ENCODE measurements at places on chromosomes 7 and 10.

DNA sequence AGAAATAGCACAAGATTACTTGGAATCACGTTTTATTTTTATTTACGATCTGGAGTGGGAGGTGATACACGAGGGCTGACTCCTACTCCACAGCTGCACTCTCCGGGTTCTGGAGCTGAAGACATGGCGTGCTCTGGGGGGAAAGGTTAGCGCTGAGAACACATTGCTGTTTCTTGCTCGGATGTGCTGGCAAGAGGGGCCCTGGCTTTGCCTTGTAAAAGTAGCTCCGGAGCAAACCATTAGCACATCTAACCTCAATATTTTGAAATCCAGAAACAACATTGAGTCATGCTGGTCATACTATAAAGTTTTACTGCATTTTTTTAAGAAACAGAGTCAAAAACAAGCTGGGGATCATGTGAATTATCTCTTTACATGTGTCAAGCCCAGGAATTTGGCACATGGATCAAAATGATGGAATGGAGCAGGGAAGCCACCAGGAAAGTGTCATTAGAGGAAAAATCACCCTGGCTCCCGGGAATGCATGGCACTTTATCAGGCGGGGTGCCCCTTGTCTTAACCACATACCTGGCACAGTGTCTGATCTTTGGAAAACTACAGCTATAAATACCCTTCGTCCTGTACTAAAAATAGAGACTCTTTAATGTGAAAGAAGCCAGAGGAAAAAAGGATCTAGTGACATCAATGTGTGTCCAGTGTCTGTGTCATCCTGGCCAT, 31.6 kb upstream of the LYZL1 start:
- peak; percentile 41 for DNase-seq

GRCh38 chr7:98598846-98599615, 18.1 kb upstream of the NPTX2 start:
- no peak for DNase-seq

DNA sequence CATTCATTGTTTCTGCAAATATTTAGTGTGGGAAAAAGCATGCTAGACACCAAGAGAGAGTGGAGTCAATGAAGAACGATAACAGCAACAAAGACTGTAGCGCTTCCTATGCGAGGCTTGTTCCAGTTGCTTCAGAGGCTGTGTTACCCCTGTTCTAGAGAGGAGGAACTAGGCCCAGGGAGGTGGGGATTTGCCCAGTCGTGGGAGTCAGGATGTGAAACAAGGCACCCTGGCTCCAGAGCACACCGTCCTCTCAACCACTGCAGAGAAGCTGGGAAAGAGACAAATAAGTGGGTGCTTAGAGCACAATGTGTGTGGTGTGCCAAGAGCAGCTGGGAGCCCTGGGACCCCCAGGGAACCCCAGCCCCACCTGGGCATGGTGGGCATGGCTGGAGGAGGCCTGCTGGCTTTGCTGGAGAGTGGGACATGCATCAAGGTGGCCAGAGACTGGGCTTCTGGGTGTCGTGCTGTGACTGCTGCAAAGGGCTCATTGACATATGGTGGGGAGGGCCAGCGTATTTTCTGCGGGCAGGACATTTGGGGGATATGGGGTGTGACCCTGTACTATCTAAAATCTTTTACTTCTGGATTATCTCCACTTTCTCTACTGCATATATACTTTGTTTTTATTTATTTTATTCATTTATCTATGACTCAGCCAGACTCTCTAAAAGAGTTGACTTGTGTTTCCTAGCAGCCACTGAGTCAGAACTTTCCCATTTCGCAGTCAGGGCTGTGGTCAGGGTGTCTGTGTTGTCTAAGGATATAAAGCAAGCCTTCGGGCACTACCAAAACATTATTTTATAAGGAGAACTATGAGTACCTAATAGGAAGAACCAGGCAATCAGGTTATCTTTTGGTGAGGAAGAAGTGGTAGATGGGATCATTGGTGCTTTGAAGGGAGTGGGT, 95.4 kb downstream of the TCF7L2 start:
- DNase-seq: peak; percentile 82

- no peak for DNase-seq
Observed at GRCh38 chr7:133019590-133019989, 62.3 kb downstream of the CHCHD3 start.

DNA sequence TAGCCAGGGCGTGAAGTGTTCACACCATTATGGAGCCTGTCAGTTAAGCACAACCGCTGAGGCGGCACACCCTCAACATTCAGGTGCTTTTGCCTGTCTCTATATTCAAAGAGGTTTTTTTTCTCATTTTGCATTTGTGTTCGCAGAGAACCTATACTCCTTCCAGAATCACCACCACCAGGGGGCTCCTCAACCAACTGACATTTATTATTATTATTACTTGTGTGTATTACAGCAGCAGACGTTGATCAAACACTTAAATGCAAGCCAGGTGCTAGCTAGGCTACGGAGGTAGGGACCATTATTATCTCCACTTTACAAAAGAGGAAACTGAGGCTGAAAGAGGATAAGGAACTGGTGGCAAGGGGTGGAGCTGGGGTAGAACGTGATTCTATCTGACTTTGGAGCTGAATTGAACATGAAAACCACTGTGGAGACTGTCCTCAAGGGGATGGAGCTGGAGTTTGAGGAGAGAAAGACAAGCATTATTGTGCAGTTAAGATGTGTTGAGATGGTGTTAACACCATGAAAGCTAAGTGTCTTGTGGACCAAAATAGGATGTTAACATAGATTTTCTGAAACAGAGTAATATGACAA, 133.8 kb upstream of the PLXNA4 start:
- DNase-seq: peak; percentile 13

DNA sequence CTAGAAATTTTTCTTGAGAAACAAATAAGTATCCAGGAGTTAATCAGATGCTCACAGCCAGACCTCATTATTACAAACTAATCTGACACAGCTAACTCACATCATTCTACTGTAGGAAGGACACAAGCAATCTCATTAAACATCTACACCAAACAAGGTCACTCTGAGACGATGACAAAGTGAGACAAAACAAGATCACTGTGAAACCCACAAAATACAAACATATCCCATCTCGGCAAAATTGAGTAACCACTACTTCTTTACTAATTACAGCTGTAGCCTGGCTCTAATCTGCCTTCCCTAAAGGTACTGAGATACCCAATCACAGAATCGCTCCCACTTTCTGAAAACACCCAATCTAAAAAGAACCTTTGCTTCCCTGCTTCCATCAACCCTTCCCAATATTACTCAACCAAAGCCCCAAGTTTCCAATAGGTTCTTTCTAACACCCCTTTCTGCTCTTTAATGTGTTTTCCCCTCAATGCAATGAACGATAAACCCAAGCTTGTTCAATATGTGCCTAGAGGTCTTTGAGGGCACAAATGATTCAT, 26.9 kb downstream of the CCDC6 start:
- DNase-seq: no peak

DNA sequence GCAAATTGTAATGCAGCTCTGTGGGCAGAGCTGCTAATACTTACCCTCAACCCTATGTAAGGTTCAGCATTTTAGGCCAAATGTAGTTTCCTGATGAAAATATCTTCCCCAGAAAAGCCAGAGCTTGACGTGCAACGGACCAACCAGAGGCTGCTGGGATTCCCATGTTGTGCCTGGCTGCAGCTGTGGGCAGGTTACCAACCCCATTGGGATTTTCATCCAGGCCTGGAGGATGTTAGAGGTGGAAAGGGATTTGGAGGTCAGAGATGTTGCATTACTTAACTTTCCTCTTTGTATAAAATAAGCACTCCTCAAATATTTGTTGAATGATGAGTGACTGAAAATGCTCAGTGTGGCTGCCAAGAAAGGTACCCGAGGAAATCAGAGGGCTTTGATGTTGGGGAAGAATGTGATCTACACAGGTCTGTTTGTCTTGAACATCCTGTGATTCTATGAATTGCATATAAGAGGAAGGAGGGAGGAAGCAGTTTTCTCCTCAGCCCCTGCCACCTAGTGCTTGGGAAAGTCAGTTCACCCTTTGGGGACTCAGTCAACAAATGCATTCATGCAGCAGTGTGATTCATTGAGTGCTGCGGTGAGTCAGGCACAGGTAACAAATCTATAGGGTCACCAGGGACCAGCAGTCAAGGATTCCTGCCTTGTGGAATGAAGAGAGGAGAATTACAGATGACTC, 487.2 kb downstream of the RPS24 start:
- no peak for DNase-seq

DNA sequence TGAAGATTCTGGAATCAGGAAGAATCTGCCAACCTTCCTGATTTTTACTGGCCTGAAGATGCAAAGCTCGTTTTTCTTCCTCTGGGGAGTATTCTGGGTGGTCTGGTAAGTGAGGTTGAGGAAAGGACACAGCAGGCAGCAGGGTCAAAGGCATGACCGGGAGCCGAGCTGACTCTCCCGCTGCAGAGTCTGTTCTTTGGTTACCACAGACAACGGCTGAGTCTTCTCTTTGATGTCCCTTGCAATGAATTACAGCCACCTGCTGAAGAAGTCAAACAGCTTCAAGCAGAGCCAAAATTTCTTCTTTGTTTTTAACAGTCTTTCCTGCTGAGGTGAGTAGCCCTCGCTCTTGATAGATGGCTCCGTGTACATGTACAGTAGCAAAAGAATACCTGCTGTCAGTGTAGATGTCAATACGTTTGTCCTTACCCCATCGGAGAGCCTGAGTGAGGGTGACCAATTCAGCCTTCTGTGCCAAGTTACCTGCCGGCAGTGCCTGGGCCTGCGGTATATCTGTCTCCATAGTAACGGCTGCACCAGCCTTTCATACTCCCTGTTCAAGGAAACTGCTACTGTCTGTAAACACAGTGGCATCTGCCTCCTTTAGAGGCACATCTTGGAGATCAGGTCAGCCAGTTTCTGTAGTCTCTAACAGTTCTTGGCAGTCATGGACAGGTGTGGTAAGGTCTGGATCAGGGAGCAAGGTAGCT, 76.4 kb downstream of the PRR15 start:
- no peak for DNase-seq

- DNase-seq: no peak
Observed at GRCh38 chr7:106744563-106745091, 83.7 kb upstream of the CCDC71L start.

- DNase-seq: no peak
Observed at GRCh38 chr7:147909431-147910148, 681.0 kb upstream of the C7orf33 start.

DNA sequence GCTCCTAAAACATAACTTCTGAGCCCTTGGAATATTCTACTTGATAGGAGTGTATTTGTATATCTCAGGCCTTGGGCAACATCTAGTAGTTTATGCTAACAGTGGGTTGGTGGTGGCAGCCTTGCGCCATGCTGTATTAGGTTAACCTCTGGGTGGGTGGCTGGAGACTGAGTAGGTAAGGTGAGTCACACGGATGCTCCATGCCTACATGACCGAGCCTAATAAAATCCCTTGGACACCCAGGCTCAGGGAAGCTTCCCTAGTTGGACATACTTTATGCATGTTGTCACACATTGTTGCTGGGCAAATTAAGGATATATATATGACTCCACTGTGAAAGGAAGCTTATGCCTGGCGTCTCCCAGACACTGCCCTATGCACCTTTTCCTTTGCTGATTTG, 6.0 kb upstream of the DAGLB start:
- DNase-seq: no peak

DNA sequence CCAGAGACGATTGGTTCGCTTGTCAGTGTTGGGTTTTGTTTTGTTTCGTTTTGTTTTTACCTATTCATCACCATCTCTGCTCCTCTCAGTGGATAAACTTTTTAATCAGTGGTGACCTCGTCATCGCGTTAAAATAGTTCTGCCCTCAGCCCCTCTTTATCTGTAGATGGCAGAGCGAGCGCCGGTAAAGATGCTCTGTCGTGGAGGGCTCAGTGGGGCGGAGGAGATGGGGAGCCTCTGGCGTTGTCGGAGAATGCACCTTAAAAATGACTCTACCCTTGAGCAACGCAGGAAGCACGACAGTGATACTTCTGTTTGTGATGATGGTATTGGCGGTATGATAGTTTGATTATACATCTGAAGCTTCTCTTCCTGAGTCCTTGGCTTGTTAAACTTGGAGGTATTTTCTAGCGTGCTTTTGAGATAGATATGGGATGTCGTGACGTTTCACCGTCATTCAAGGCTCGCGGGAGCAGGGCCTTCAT, 554 bp downstream of the CSGALNACT2 start:
- peak; percentile 59 for DNase-seq

- peak; percentile 8 for DNase-seq
Observed at GRCh38 chr7:16098585-16099179, 322.7 kb downstream of the CRPPA start.

DNA sequence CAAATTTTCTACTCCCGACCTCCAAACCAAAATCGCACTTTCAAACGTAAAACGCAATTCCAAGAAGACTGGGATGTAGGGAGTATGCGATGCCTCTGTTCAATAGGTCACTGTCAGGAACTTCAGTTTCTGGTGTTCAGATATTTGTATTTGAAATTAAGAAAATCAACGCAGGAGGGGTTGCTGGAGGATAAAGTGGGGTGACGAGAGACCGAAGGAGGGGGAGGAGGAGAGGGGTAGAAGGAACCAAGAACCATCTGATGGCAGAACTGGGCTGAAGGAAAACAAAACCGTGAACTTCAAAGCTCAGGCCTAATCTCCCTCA, 293.8 kb upstream of the NFE2L3 start:
- no peak for DNase-seq

DNA sequence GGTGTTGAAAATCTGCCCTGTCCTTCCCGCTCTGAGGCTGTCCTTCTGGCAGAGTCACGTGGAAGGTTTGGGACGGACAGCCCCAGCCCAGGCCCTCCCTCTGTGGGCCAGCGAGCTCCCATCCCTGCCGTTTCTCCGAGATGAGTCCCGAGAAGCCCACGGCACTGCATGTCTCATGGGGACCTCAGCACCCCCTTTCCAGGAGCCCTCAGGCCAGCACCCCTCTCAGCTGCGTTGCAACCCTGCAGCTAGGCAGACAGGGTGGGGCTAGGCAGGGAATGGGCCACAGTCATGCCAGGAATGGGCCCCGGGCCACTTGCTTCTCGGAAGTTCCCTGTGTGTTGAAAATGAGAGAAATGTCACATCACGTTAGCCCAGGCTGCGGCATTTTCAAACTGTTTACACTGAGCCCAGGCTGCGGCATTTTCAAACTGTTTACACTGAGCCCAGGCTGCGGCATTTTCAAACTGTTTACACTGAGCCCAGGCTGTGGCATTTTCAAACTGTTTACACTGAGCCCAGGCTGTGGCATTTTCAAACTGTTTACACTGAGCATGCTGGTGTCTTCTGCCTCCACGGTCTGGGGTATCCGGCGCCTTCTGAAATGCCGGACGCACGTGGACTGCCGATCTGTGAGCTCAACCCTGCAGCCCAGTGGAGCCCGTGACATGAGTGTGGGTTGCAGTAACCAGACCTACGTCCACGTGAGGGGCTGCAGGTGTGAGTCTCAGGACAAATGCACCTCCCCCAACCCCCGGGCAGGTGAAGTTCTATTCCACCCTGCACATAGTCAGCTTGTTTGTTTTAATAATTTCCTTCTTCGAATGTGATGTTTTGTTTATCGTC, 42.6 kb downstream of the FAM20C start:
- DNase-seq: no peak

DNA sequence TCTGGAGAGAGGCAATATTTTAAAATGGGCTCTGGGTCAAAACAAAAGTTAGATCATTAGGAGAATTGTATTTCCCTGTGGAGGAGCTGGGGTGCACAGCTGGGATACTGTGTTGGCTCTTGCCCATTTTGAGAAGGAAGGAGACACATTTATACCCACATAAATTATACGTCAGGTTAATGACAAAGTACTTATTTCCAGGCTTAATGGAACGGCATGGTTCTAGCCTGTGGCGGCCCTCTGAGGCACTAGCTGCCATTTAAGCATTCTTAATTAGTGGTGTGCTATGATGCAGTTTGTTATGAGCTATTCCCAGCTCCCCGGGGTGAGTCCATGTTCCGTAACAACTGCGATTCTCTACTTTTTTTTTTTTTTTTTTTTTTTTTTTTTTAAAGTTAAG, 193.5 kb downstream of the SEC23IP start:
- DNase-seq: no peak

Data from inflammatory macrophage (primary cell).